Activated CD4-positive, alpha-beta T cell treated with anti-CD3 and anti-CD28 coated beads for 4 hours (primary cell): ENCODE measurements at places on chromosomes 2 and 18.

DNA sequence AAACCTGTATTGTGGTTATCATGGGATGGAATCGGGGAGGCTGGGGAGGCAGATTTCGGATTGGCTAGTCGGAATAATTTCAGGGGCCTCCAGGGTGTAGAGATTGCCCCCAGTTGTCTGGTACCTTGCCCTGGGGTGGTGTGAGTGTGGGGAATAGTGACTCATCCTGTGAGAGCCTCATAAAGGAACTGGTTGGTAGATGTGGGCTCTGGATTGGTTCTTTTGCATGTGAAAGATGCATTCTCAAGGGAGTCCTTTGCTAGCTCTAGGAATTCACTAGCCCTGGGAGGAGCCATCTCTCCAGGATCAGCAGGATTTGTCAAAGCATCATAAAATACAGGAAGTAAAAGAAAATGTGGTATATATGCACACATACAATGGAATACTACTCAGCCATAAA is 331.6 kb downstream of the SETBP1 start:
- DNase-seq = no peak

DNA sequence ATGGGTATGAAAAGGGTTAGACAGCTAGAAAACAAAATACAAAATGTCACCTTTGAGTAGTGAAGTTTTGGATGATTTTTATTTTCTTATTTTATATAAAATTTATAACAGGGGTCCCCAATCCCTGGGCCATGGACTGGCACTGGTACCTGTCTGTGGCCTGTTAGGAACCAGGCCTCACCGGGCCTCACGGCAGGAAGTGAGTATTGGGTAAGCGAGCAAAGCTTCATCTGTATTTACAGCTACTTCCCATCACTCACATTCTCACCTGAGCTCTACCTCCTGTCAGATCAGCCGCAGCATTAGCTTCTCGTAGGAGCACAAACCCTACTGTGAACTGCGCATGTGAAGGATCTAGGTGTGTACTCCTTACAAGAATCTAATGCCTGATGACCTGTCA is 202.8 kb upstream of the TWIST2 start:
- no peak for DNase-seq

GRCh38 chr2:134142903-134143302 is 111.0 kb upstream of the MGAT5 start:
- no peak for DNase-seq

DNA sequence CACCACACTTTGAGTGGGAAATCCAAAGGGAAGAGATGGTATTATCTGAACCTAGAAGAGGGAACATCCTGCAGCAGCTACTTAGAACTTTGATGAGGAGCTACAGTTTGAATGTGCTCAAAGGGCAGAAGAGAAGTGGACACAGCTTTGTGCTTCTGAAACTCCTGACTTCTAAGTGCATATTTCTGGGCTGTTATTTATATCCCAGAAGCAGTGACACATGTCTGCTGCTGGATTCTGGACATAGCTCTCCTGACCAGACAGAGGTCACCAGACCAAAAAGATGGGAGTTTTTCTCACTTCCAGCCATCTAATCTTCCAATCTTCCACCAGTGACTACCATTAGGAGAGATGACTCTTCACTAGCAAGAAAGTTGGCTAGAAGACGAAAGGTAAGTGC is 153.9 kb downstream of the FSIP2 start:
- DNase-seq = no peak

- no peak for DNase-seq
Observed at GRCh38 chr18:36661999-36662398, 166.8 kb downstream of the TPGS2 start.

- DNase-seq = no peak
Observed at GRCh38 chr2:8252997-8253694, 428.7 kb upstream of the ID2 start.

- DNase-seq = no peak
Observed at GRCh38 chr2:30789670-30790210, 17.5 kb downstream of the CAPN13 start.

- DNase-seq = no peak
Observed at GRCh38 chr2:158714420-158714819, 80.7 kb upstream of the DAPL1 start.

GRCh38 chr2:24972315-24972961 is 683 bp upstream of the DNAJC27 start:
- peak; percentile 23 for DNase-seq

DNA sequence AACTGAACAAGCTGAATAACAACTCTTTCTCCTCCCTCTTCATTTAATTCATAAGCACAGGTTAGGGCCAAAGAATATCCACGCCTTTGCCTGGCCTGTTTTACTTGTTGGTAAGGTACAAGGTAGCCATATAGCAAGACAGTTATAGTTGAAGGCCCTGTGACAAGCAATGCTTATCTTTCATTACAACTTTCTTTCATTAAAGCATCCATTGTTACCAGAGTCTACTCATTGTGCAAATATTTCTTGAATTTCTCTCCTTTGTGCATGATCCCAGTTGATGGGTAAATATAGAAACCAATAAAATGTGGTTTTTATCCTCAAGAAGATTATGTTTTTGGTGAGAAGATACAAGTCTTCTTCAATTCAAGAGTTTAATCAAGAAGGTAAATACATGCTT is 140.2 kb downstream of the UBE2E3 start:
- DNase-seq = no peak

DNA sequence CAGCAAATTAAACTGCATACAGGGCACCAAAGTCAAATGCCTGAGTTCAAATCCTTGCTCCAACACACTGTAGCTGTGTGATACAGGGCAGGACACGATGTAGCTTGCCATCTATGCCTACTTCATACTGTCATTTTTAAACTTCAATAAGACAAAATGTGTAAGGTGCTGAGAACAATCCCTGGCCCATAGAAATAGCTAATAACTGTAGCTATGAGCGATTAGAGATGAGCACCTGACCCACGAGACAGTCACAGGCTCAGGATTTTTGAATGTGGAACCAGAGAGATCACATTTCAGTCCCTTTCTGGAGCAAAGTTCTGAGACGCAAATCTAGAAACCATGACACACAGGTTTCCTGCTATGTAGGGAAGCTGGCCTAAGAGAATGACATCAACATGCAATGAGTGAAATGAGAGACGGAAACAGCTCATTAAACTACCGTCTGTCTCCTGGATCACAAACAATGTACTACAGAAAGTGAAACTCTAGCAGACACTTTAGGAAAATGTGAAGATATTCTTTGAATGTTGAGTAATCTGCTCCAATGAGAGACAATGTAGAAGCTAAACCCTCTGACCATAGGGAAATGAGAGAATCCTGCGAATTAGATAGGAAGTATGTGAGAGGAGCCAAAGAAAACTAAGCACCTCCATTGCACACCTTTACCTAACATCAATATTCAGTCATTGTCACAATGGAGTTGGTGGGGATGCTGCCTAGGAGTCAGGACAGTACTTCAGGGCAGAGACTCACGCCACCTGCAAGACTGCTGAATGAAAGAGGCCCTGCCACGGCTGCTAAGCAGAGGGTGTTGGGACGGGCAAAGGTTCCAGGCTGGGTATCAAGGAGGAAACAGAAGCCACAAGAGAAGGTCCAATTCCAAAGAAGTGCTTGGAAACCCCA is 25.5 kb downstream of the B4GALT6 start:
- no peak for DNase-seq
